ENCODE measurements at places on chromosomes 13 and 19.

DNA sequence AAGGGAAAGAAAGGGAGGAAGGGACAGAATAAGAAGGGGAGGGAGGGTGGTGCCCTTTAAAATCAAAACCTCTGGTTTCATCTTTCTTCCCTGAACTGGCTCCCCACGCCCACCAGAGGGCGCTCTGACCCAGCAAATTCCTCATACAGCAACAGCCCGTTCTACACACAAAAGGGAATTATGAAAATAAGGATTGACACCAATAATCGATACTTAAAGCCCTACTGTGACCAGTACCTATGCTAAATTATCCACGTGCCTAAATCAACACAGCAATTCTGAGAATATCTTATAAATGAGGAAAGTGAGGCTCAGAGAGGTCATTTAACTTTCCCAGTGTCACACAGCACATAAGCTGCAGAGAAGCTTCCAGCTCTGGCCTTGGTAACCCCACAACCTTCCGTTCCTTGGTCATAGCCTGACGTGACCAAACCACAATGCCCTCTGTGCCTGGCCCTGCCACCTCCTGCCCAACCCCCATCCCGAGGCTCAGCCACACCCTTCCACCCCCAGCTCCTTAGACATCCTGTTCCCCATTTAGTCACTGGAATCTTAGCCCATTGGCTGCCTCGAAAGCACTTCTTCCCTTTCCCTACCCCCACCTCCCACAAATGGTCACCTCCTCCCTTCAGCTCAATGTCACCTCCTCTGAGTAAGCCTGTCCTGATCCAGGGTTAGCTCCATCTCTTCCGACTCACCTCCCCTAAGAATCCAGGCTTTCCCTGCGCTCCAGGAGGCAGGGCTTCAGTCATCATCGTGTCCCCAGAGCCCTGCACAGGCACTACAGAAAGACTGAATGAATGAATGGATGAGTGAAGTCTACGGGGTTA is 34.2 kb upstream of the PNMA8B start:
- no peak for DNase-seq

GRCh38 chr13:65112531-65112941 is 2117.6 kb downstream of the PCDH9 start:
- DNase-seq: no peak

- peak; percentile 66 for DNase-seq
These were observed 175.2 kb downstream of the TDRD3 start for GRCh38 chr13:60572003-60572798.

DNA sequence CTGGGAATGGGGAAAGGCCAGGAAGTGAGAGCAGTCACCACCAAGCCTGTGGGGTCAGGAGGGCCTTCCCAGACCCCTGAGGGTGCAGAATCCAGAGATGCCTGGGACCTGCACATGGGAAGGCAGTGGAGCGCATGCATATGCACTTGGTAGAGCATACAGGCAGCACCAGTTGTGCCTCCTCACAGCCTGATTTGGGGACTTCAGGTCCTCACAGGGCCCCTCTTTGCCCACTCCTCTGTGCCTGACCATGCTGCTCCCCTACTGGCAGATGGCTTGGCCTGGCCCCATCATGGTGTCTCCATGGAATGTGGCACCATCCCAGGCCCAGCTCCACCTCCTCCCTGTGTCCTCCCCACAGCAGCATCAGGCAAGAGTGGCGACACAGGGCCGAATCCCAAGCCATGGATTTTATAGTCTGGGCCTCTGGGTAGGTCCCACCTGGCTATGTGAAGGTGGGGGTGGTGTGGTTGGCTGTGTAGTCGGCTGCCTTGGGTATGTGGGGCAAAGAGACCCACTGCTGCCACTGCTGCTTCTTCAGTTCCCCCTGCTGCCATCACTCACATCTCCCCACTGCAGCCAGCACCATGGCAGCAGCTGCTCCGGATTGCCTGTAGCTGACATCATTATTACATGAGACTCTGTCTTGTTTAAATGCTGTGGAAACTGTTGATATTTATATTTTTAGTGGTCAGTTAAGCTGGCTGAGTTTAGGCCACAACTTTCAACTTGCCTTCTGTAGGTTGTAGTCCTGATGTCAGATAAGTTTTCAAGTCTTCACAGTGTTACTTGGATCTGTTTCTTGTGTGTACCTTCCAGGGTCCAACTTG is 247.0 kb downstream of the GPC6 start:
- DNase-seq: no peak

DNA sequence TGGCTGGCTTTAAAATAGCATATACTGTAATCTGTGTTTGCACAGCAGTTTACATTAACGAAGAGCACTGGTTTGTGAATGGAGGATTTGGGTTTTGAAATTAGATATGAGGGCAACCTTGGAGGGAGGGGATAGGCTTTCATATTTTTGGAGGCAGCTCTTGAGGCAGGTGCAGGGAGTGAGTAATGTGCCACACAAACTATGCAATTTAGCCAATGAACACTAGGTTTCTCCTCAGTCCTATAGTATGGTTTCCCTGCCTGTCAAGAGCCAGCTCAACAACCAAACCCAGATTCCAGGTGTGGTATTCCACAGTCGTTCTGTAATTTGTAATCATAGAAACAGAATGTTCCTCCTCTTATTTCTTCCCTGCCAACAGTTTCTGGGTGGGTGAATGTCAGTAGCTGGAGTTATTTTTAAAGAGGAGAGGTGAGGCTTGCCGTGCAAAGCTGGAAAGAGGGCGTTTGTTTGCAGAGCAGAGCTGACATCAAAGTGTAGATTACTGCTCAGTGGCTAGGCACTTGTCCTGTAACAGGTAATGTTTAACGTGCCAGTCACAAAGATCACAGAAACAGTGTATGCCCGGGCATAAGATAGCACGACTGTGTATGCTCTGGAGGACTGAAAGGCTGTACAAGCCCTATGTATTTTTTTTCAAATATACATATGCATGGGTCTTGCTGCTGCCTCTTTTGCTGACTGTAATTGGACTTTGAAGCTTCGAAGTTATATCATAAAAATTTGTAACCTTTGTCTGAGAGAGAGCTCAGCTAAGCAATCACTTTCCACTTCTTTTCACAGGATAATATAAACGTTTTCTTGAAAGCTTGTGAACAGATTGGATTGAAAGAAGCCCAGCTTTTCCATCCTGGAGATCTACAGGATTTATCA is 124.2 kb downstream of the LMO7 start:
- no peak for DNase-seq

DNA sequence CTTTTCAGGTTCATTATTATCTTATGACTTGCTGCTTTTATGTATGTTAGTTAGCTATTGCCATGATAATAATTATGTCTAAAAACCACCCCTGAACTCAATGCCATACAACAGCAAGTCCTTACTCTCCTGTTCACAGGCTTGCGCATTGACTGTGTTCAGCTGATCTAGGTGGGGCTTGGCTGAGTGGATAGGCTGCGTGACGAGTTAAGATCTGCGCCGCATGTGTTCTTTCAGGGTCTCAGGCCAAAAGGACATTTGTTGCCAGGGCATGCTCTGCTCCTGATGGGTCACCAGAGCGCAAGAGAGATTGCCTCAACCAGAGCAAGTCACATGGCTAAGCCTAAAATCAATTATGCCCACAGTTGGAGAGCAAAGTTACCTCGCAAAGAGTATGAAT is 859 bp downstream of the ZNF568 start:
- DNase-seq: no peak

DNA sequence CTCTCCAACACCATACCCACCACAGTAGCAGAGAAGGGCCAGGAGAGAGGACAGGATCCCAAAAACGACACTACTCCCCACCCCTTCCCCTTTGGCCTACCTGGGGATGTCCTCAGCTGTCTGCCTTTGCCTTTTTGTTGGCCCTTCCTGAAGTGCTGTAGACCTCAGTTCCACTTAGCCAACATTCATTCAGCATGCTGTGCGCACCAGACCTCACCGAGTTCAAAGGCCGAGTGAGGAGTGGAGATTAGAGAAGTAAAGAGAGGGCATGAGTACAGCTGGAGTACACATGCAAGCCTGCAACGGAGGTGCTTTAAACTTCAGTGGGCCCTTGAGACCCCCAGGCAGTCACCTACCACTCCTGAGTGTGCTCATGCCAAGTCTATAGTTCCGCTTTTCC is 99.0 kb downstream of the TEX26 start:
- DNase-seq: no peak

DNA sequence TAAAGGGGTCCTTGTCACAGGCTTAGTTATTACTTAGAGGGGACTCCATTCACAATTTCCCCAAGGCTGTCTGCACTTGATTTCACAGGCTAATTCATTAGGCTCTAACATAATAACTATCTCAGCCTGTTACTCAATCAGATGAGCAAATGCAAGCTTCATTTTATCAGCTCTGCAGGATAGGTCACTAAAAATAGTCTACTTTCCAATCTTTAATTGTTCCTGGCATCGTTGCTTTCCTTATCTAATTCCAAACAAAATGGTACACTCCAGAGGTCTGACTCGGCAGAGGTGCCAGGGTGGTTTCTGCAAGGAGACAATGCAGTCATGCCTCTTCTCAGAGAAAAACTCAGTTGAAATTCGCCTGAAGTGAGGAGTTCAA is 69.7 kb upstream of the SLC15A1 start:
- DNase-seq: no peak

DNA sequence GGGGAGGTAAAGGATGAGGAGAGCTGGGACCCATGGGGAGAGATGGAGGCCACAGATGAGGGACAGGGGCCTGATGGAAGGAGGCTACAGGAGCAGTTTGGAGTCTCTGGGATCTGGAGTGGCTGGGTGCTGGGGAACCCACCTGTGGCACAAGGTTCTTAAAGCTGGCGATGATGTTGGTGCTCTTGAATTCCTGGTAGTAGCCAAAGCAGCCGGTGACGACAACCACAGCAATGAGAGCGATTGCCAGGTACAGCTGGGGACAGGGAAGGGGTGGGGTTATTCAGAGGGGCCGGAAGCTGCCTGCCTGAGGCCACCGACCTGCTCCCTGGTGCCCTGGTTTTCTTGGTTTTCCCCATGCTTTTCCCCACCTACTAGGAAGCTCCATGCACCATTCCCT is 2.8 kb downstream of the ATP4A start:
- no peak for DNase-seq

- DNase-seq: no peak
These were observed 13.0 kb downstream of the LRFN3 start for GRCh38 chr19:35949131-35949530.

DNA sequence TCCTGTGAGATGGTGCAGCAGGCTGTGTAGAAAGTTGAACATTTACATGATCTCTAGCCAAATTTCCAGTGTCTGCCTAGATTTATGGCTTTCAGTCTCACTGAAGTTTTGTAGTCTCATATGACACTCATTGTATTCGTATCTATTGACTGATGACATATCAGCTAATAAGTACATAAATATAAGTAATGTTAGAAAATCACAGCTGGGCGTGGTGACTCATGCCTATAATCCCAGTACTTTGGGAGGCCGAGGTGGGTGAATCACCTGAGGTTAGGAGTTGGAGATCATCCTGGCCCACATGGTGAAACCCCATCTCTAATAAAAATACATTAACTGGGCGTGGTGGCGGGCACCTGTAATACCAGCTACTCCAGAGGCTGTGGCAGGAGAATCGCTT is 54.7 kb upstream of the HTR2A start:
- DNase-seq: no peak

DNA sequence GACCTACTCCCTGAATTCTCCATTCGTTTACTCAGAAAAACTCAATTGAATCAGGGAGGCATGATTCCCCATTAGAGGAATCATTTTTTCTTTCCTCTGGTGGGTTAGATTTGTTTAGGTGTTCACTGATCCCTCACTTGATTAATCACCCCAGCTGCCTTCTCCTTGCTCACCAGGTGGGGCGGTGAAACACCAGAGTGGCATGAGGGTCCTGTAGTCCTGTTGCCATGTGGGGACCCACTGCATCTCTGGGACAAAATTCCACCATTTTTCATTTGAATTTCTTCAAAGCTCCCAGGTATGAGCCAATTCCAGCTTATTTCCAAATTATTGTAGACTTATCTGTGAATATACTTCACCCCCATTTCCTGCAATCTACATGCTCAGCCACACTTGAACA is 462.7 kb upstream of the ZNF507 start:
- no peak for DNase-seq

DNA sequence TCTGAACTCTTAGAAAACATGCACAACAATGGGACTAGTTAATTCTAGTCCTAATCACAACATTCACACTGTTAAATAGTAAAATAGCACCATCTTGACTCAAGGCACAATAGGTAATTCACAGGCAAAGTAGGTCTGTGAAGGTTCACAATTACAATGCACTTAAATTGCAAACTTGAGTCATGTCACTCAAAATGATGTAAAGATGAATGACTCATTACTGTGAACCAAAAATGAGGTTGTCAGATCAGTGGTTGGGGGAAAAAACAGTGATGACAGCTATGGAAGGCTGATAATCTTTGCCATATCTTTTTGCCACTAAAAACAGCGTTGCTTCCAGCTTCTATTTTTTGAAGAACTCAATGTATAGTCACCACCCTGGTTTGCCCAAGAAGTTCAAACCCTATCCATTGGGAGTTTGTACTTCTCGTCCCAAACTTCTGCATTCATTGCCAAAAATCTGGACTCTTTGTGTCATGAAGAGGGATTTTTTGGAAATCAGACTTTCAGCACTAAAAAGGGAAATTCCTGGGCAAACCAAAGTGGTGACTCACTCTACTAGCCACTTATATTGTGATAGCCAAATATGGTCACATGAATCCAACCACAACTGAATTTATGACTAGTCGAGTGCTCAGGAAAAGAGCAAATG is 200.9 kb upstream of the TMTC4 start:
- DNase-seq: peak; percentile 20

DNA sequence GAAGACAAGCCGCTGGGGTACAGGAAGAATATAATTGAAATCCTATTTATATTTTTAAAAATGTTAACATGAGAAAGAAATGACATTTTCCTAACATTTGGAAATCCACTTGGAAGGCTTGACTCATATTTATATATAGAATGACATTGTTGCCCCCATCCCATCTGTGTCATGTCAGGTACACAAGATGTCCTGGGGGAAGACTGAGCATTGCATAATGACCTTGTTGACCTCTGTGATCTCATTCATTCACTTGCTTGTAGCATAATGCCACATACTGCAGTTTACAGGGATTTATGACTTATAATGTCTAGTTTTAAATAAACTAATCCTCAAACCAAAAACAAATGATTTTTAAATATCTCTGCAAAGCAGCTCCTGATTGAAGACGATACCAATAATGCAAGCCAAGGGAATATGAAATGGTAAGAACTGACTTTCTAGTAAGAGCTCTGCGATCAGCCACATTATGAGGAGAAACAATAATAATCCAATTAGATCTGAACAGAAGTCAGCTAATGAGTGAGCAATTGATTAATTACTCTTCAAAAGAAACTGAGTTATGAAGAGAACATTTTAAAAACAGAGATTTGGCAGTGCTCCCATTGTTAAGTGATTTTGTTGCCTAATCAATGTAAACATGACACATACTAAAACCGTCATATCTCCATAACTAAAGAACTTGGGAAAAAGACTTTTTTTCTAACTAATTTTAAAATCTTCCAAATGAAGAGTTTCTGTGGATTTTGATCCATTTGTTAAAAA is 21.2 kb upstream of the VWA8 start:
- DNase-seq: no peak

DNA sequence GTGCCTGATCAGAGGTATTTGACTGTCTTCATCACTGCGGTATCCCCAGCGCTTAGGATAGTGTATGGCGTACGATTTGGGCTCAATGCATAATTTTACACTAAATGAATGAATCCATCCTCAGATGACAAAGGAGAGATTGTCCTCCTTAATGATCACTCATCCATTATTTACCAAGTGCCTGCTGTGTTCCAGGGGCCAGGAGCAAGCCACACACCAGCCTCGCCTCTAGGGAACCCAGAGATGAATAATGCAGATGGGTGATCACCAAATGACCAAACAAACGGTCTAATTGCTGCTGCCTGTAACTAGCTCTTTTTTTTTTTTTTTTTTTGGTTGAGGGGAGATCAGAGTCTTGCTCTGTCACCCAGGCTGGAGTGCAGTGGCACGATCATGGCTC is 5.9 kb upstream of the GPR32 start:
- DNase-seq: no peak

- DNase-seq: no peak
These were observed at the start of gene CLEC11A for GRCh38 chr19:50723069-50723468. Gene CLEC11A, plus strand, starts transcription at chr19:50723364. Its CDS starts 162 bp downstream, at chr19:50723526.
